ENCODE measurements at places on chromosomes 3 and 15.
A peak's percentile ranks its signal among the peaks of the same experiment; 100 is the strongest.

GRCh38 chr15:56286213-56286612, 42.5 kb upstream of the RFX7 start:
- DNase-seq = no peak

- no peak for DNase-seq
These were observed 20.3 kb upstream of the TNIK start for GRCh38 chr3:171480526-171480925.

DNA sequence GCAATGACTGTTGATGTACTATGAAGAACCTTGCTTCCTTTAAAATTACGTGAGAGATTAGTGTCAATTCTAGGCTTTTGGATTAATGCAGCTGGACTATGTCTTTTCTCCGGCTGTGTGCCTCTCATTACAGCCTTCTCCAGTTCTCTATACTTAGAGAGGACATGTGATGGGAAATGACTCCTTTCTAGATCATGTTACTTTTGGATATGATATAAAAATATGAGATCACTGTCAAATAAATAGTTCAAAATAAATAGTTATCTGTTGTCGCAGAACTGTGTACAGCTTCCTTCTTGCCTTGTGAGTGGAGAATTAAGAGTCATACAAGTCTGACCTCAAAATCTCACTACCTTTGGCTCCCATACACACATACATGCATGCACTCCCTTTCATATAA, 592.4 kb downstream of the DIPK2A start:
- DNase-seq = no peak

- no peak for DNase-seq
These were observed 525.5 kb upstream of the RGMA start for GRCh38 chr15:93614386-93615104.

- DNase-seq = no peak
These were observed 650.9 kb downstream of the PDCD6IP start for GRCh38 chr3:34449305-34449704.

GRCh38 chr15:74388363-74388951, 21.0 kb upstream of the CYP11A1 start:
- DNase-seq = no peak

DNA sequence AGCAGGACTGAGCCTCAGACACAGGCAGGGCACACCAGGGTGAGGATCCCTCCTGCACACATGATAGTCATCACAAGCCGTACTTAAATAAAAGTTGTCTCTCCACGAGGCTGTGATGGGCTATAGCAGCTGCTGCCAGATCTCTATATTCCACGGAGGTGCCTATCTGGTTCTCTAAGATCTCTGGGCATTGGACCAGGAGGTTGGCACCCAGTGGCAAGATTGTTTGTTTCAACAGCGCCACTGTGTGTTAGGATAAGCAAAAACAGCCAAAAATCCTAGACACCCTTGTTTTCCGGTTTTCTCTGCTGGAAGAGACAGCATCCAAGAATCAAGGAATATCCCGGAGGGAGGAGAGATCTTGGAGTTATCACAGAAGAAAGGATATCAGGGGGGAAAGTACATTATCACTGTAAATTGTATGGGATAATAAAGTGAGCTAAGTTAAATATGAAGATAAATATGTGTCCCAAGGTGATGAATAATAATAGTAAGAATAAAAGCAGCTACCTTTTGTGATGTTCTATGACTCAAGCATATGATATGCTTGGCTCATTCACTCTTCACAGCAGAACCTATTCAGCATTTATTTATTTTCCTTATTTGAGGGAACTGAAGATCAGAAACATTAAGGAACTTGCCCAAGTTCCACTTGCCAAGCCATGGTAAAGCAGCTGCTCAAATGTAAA, 90.6 kb upstream of the AKAP13 start:
- peak; percentile 12 for DNase-seq

- no peak for DNase-seq
These were observed 143.0 kb downstream of the FMN1 start for GRCh38 chr15:33051528-33051927.

DNA sequence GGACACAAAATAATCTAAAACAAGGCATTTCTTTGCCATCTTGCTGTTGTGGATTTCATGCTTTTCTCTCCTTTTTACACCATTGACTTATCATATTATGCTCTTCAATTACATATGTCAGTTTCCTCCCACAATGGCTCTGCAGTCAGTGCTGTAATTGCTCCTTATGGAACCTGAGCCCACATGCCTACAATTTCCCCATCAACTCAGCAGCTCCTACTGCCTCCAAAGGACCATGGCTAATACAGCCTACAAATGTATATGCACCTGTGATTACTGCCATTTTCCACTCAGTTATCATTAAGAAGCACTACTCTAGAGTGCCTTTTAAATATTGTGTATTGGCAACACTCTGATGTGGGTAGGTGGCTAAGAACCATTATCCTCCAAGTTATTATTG, 30.8 kb downstream of the RTP4 start:
- no peak for DNase-seq

DNA sequence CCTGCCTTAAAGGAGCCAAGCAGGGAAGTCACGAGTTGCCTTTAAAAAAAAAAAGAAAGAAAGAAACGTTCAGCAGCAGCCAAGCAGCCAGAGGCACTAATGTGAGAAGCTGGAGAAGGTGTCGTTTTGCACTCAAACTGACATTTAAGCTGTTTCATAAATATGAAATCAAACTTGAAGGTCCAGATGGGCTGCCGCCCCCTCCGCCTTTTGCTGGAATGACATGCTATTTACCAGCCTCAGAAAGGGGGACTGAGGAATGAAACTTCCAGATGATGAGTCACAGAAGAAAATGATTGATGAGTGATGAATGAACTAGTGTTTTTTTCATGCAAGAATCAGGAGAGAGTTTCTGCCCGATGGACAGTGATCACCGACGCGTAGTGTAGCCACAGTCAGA, 396.8 kb downstream of the IGSF11 start:
- DNase-seq = no peak

DNA sequence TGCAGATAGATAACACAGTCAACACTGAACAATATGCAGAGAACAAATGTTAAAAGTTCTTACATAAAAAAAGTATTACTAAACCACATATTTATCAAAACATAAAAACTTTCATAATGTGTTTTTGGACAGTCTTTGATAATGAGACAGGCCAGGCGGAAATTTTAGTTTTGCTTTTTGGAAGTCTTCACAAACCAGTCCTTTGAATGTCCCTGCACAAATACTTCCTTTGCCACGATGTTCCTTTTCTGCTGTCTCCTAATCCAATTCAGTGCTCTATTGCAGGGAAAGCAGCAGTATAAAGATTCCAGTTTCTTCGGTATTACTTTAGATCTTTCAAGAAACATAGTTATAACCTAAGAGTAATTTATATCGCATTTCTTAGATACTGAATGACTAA, 135.9 kb downstream of the TBL1XR1 start:
- no peak for DNase-seq

DNA sequence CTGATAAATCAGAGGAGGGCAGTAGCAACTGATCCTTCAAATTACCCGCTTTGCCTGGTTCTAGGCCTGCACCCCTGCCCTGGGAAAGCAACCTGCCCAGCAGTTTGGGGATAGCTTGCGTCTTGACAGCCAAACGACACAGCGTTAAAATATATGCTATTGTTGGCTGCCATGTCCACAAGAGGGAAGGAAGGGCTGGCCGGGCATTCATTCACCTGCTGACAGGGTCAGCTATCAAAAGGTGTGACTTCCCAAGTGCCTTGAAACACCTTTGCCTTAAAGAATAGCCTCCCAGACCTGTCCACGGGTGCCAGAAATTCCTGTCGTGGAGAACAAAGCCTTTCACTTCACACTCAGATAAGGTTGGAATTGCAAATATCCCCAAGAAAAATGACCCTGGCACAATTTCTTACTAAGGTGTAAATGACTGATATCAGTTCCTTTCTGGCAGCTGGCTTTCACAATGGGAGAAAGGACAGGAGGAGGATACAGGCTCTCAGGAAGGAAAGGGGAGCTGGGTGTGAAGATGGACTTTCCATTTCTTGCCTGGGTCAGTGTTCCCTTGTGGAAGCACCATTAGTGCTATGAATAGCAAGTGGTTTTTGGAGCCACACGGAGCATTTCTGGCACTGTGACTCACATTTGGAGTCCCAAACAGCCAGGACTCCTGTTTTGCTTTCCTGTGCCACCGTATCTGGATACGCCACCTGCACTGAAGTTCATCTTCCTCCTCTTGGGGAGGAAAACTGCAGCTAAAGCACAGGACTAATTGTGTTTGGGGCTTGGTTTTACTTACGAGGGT, 19.2 kb downstream of the ALDH1A3 start:
- no peak for DNase-seq

DNA sequence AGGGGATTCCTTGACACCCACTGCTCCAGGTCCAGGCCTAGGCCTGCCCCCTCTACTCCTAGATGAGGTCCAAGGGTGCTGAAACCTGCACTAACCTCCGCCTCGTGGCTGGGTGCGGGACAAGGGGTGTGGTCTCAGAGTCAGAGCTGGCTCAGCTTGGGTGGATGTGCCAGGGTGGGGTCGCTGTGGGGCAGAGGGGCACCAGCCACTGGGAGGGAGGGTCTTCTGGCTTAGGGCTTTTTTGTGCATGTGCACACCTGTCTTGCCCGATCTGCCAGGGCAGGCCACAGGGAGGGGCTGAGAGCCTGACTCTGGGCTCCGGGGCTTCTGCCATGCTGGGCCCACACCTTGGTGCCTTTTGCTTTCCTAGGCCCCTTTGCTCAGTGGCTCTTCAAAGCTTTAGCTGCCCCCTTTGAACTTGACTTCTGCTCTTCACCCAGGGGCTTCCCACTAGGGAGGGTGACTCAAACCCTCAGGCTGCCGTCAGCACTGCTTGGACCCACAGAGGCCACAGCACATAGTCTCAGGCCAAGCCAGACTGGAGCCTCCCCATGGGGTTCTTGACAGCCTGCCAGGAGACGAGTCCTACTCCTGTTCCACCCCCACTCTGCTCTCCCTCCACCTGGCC, 73.0 kb downstream of the KLF13 start:
- DNase-seq = no peak

- no peak for DNase-seq
These were observed 194.7 kb downstream of the ADAMTS9 start for GRCh38 chr3:64493149-64493548.
